ENCODE measurements at places on chromosomes 1 and 21.

DNA sequence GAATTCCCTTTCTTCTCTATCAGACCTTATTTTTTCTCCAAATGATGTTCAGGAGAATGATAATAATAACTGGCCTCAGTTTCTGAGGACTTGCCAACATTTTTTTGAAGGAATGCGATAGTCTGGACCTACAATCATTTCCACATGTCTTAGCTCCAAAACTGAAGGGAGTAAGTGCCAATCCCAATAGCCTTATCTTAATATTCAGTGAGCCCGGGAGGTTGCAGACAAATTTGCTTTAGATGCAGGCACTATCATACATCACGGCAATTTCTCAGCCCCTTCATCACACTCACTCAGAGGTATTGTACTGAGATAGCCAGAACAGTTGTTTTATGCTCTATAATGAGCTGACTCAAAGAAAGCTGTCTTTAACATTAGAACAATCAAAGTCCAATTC is 796.9 kb downstream of the ADGRL2 start:
- DNase-seq, result no peak

- no peak for DNase-seq
Observed at GRCh38 chr1:204376919-204377799, 17.4 kb upstream of the PLEKHA6 start.

DNA sequence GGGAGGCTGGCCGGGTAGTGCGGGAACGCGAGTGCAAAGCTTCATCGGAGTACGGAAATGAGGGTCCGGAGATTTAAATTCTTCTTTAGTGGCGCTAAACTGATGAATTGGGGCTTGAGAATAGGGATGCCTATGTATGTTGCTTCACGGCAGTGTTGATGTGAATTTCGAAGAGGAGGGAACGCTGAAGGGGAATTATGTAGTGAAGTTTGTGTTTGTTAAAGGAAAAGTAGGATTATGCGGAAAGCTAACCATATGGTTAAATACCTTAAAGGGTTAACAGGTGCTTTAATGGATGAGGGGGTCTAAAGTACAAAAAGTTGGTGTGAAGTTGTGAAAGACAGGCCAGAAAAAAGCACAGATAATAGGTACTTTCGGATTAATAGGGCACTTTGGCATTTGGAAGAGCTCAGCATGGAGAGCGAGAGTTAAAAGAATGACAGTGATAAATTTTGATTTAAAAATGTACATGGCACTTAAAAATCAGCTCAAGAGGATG is 1.4 kb downstream of the HS2ST1 start:
- no peak for DNase-seq

DNA sequence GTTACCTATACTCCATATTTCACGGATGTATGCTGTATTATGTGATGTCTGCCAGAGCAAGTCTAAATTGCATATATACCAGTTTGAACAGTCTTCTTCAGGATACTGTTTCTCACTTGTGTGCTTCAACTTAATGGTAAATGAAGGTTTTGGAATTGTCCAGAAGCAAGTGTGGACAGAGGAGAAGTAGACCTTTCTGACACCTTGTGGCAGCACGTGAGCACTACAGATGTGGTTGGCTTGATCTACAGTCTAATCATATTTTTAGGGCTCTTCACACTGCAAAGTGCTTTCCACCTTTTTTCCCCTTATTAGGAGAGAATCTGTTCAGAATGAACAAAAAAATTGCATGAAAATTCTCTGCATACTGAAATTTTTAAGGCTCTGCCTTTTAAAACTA is 10.9 kb downstream of the MORC3 start:
- no peak for DNase-seq

DNA sequence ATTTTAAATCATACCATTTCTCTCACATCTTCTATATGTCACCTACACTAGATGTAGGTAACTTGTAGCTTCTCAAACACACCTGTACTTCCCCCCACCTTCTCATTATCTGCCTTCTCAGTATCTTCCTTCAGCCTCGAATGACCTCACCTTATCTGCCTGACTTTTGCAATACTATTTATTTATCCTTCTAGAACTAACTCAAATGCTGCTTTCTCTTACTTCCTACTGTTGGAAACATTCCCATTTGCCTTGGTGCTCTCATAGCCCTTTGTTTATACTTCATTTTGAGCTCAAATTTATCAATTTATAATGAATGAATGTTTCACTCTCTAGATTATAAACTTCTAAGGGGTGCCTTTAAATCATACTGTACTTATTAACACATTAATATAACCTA is 50.4 kb upstream of the KIAA1614 start:
- no peak for DNase-seq

- no peak for DNase-seq
Observed at GRCh38 chr1:6246497-6247467, 2.8 kb downstream of the HES3 start.

GRCh38 chr1:221981461-221981860 is 239.6 kb upstream of the DUSP10 start:
- no peak for DNase-seq

GRCh38 chr1:59631561-59632255 is 183.0 kb upstream of the HOOK1 start:
- no peak for DNase-seq

- DNase-seq, result no peak
Observed at GRCh38 chr1:17553975-17554700, 14.6 kb downstream of the ARHGEF10L start.

DNA sequence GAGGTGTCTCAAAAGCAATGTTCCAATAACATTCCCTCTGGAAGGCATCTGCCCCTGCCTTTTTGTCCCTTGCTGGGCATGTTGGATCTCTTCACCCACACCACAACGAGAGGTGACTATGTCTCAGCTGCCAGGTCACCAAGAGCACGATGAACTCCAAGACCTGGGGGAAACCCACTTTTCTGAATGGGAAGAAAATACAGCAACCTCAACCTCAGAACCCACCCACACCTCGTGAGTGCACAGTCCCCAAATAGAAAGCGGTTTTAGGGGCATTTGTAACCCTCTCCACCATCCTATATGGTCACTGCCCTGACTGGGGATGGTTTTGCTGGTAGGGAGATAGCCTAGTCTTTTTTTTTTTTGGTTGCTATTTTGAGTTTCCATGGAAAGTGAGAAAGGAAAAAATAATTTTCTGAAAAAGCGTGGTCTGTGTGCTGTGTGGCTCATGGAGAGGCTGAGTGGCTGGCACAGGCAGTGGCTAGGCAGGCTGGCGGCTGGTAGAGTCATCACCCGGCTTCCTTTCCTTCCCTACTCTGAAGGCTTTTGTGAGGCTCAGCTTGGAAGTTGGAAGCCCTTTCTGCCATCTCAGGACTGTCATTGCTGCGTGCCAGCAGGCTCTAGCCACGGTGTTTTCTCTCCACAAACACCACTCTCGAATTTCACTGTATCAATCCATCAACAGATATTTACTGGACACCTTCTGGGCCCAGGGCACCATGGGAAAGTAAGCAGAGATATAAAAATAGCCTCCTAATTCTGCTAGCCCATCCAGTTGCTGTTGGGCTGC is 15.8 kb downstream of the TSPAN2 start:
- no peak for DNase-seq

- no peak for DNase-seq
Observed at GRCh38 chr1:169338617-169339016, 29.0 kb downstream of the NME7 start.

GRCh38 chr21:45975020-45975666 is 6.4 kb upstream of the COL6A1 start:
- no peak for DNase-seq

DNA sequence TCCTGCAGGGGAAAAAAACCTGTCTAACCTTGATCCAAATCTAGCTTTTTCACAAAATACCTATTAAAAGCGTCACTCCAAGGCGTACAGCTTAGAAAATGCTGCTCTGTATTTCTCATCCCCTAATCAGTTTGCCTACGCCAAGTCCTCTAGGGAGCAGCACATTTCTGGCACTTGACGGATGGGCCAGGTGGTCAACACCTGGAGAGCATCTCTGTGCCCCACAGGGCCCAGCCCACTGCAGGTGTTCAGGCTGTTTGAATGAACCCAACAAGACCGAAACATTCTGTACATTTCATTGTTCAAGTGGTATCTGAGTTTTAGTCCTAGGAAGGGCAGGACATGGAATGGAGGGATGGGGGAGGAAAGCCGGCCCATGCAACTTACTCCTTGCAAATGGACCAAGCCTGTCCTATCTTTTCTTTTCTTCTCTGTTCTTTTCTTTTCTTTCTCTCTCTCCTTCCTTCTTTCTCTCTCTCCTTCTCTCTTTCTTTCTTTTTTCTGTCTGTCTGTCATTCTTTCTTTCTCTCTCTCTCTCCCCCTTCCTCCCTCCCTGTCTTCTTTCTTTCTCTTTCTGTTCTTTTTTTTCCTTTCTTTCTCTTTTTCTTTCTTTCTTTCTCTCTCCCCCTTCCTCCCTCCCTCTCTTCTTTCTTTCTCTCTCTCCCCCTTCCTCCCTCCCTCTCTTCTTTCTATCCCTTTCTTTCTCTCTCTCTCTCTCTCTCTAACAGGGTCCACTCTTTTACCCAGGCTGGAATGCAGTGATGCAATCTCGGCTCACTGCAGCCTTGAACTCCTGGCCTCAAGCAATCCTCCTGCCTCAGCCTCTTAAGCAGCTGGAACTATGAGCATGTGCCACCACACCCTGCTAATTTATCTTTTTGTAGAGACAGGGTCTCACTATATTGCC is 29.1 kb downstream of the IGFN1 start:
- no peak for DNase-seq

- DNase-seq, result no peak
Observed at GRCh38 chr1:191002768-191003167, 525.1 kb upstream of the BRINP3 start.

- DNase-seq, result no peak
Observed at GRCh38 chr1:181141431-181141910, 53.0 kb downstream of the IER5 start.

- DNase-seq, result no peak
Observed at GRCh38 chr1:151277249-151277648, 4.8 kb upstream of the ZNF687 start.

- no peak for DNase-seq
Observed at GRCh38 chr1:23200883-23201282, 16.4 kb downstream of the HTR1D start.

GRCh38 chr1:236800002-236800620 is 5.0 kb downstream of the MTR start:
- no peak for DNase-seq

- DNase-seq, result no peak
Observed at GRCh38 chr1:215568299-215568692, 1.2 kb downstream of the KCTD3 start.

DNA sequence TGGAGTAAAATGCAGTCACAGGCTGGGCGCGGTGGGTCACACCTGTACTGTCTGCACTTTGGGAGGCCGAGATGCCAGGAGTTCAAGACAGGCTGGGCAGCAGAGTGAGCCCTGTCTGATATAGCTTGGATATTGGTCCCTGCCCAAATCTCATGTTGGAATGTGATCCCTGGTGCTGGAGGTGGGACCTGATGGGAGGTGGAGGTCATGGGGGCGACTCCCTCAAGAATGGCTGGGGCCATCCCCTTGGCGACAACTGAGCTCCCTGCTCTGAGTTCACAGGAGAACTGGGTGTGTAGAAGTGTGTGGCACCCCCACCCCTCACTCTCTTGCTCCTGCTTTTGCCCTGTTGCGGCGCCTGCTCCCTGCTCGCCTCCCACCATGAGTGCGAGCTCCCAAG is 11.5 kb upstream of the PDXK start:
- DNase-seq, result no peak

DNA sequence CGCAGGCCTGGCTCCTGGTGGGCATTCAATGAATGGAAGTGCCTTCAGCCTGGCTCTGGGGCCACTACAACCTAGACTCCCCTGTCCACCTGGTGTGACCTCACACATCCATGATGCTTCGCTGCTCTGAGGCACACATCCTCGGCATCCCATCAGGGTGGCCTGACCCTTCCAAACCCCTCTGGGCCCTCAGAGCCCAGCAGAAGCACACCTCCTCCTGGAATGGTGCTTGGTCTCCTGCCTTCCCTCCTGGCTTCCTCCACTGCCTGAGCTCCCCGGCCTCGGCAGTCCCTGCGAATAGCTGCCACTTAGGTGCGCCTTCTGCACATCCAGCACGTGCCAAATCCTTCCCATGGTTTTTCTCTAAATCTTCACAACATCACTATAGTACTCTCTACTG is 133.8 kb downstream of the GLIS1 start:
- no peak for DNase-seq

DNA sequence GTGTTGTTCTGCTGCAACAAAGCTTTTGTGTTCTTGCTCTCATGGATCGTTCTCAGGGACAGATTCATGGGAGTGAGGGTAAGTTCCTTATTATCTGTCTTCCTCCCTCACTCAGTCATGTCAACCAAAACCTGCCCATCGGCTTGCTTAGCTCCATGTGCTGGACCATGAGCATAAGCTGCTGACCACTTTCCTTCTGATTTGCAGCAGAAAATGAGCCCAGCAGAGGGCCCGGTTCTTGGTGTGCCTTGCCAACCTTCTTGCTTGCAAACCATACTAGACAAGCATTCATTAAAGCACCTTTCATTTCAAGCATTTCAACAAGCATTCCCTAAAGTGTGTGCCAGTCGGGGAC is 64.0 kb upstream of the COA6 start:
- DNase-seq, result no peak

DNA sequence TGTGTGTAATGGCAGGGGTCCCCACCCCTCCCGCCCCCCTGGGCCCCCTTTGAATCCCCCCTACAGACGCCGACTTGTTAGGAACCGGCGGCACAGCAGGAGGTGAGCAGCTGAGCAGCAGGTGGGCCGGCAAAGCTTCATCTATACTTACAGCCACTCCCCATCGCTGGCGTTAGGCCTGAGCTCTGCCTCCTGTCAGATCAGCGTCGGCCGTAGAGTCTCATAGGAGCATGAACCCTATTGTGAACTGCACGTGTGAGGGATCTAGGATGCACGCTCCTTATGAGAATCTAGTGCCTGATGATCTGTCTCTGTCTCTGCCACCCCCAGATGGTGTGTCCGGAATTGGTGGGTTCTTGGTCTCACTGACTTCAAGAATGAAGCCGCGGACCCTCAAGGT is 14.9 kb upstream of the VPS26C start:
- no peak for DNase-seq

- DNase-seq, result no peak
Observed at GRCh38 chr1:189936861-189937260, 540.8 kb downstream of the BRINP3 start.

GRCh38 chr21:38489729-38490128 is 8.5 kb downstream of the ERG start:
- DNase-seq, result no peak

DNA sequence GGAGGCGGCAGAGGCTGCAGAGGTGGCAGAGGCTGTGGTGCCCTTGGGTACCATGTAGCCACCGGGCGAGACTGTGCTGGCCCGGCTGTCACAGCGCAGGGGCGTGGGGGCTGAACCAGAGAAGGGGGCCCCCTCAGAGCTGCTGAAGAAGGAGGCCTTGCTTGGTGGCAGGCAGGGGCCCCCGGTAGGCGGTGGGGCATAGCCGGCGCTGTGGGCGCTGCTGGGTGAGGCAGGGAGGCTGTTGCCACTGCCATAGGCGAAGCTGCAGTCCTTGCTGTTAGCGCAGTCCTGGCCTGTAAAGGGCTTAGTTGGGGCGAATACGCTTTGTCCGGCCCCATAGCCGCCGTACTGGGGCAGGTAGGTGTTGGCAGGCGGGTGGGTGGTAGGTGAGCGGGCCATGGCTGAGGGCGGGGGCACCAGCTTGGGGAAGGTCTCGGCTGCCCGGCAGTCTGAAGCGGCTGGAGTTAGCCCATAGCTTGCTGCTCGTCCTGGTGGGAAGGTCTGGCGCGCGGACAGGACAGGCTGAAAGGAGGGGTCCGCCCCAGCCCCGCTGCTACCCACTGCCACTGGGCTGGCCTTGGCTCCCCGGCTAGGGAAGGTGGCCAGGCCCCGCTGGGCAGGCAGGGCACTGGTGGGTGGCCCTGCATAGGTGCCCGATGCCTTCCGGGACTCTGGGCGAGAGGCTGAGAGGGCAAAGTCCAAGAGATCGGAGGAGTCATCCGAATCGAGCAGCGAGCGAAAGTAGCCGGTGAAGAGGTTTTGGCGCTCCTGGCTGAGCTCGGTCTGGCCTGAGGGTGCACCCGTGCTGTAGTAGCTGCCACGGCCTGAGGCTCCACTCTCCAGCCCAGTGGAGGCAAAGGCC is 54.9 kb downstream of the AHDC1 start:
- DNase-seq, result no peak

All from cortex of kidney (tissue), 1 donor.